ENCODE measurements at places on chromosomes 7 and 10.

- DNase-seq, result no peak
Measured at GRCh38 chr7:121882731-121883130, 9.8 kb downstream of the PTPRZ1 start.

- no peak for DNase-seq
Measured at GRCh38 chr7:82388138-82388537, 55.4 kb downstream of the CACNA2D1 start.

DNA sequence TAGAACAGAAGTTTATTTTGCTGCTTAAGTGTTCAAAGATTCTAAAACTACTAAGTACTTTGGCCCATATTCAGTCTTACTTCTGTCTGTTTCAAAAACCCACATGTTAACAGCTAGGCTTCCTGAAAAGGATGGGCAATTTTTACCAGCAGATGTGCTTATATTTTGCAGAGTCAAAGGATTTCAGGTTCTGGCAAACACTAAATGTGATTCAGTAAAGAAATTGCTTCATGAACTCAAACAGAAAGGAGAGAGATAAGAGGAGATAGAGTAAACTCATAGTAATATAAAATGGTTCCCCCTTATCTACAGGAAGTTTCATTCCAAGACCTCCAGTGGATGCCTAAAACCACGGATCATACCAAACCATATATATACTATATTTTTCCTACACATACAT lies 248.5 kb downstream of the AGMO start:
- no peak for DNase-seq

- no peak for DNase-seq
Measured at GRCh38 chr7:126569402-126569801, 683.3 kb downstream of the GRM8 start.

- DNase-seq, result no peak
Measured at GRCh38 chr7:82229164-82229563, 214.4 kb downstream of the CACNA2D1 start.

- DNase-seq, result no peak
Measured at GRCh38 chr10:30798646-30799185, 169.2 kb upstream of the LYZL2 start.

GRCh38 chr10:97583476-97583875 lies 713 bp upstream of the HOGA1 start:
- no peak for DNase-seq

DNA sequence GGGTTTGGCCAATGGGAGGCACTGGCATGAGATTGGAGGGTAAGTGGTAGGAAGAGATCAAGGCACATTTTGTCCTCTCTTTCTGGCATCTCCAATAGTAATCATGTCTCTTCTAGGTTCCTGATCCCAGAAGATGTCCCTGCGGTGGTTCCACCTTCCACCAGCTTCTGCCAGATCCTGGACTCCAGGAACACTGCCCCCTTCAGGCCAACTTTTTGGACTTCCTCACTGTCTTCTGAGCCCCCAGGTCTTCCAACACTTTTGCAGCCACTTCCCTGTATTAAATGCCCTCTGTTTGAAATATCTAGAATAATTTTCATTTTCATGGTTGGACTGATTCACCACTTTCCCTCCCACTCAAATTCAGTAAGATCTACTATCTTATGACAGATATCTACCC lies 60.9 kb downstream of the BAMBI start:
- no peak for DNase-seq

DNA sequence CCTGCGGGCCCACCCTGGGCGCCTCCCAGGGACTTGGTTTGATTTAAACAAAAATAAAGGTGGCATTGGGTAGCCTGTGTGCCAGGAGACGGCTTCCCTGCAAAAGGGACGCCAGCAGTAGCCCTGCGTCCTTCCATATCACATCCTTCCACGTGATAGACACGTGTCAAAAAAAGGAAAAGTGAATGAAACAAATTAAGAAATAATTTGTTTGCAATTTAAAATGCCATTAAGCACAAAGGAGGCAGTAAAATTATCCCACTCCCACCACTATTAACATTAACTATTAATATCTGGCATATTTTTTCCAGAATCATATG lies 7.6 kb downstream of the TACR2 start:
- no peak for DNase-seq

DNA sequence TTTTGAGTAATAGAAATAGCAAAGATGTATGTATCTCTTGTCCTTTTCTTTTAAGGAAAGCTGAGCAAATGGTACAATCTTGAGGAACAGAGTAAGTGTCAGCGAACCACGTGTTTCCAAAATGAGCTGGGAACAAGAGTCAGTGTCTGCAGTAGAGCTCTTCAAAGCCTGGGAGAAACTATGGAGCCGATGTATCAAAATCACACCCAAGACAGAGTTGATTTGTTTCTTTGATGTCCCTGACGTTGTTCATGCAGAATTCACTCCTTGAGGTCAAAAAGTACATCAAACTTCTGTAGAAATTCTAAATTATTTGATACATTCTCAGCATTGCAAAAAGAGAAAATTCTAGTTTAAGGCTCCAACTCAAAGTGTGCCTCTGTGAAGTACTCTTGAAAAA lies 216.5 kb downstream of the SKIDA1 start:
- DNase-seq, result no peak

- no peak for DNase-seq
Measured at GRCh38 chr7:128404143-128404681, 5.6 kb downstream of the IMPDH1 start.

DNA sequence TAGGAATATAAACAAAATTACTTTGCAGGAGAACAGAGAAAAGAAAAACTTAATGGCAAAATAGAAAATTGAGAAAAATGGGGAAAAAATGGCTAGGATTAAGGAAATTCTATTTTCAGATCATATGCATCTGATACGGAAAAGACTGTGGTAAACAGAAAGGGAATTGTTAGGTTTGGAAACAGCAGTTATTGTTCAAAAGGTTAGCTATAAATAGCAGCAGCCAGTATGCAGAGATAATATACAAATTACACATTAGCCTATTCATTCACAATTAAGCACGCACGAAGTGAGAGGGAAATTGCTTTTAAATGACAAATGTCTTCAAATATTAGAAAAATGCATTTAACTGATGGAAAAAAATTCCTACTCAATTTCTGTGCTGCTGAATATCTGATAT lies 224.1 kb upstream of the FAM3C start:
- no peak for DNase-seq

DNA sequence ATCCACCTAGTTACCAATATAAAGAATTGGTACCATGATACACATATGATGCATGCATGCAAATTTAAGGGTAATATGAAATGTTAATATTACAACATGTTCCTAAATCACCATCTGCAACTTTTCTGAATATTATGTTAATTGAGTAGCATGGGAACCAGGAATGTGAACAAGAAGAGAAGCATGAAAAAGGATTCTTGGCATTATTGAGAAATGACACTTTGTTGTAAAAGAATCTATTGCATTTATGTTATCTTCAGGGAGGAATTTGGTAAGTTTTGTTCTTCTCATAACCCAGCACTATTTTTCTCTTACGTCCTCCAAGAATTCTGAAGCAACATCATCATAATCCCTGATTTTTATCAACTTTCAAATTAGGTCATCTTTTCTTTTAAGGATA lies 159.9 kb upstream of the SLC25A13 start:
- no peak for DNase-seq

GRCh38 chr10:132461683-132462231 lies 64.8 kb downstream of the PWWP2B start:
- no peak for DNase-seq

DNA sequence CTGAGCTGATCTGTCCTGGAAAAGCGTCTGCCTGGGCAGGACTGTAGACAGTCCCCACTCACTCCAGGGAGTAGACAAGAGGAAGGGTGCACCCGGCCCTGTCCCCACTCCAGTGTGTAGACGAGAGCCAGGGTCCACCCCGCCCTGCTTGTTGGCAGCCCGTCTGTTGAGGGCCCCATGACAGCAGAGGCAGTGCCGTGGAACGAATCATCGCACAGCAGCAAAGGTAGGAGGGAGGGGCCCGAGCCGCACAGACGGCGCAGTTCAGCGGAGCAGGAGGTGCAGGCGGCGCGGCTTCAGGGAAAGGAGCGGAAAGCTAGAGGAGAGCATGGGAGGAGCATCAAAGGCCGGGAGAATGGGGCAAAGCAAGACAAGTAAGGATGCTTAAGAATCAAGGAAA lies 93.0 kb downstream of the DYNC2I1 start:
- DNase-seq, result no peak

DNA sequence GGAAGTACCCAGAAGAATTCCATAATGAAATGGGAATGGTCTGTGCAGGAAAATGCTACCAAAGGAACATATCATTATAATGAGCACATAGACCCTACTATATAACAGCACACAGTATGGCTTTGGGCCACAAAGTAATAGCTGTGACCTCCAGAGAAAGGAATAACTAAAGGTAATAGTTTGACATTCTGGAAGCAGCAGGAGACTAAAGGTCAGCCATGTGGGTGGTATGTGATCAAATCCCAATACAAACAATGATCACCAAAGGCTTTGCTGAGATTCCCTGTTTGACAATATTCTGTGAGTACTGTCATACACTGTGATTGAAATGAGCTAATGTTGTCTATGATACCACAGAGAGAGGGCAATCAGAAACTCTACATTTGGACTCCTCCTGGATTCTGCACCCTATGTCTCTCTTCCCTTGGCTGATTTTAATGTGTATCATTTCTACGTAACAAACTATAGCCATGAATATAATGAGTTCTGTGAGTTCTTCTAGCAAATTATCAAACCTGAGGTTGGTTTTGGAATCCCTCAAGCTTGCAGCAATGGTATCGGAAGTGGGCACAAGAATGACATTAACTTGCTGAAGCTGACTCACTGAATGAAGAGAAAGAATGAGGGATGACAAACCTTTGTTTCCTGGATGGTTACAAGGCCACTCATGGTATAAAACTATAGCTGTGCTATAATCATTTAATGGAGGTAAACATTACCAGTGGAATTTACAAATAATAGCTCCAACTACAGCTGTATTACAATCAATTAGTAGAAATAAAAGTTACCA lies 99.6 kb downstream of the JMJD1C start:
- DNase-seq, result no peak

GRCh38 chr10:121452581-121452980 lies 145.7 kb downstream of the FGFR2 start:
- DNase-seq, result no peak

- DNase-seq, result no peak
Measured at GRCh38 chr7:138911007-138911406, 70.2 kb downstream of the KIAA1549 start.

- DNase-seq, result no peak
Measured at GRCh38 chr7:111358915-111359314, 203.4 kb downstream of the IMMP2L start.

DNA sequence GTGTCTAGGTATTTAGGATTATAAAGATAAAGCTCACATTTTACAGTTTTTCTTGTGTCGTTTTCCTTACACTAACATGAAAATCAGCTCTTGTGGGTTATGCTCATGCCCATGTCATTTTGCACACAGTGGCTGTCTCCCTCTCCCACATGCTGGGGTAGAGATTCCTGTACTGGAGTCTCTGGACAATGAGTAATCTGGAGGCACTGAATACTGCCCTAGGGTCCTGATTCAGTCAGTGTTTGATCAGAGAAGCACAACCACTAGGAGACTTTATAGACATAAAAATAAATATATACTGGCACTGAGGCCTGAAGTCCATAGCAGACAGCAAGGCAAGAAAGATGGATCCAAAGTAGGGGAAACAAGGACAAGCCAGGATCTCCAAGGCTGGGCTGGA lies 1008.8 kb downstream of the KCNMA1 start:
- DNase-seq, result no peak

- DNase-seq, result no peak
Measured at GRCh38 chr10:71396084-71396710, 523 bp upstream of the CDH23 start.

DNA sequence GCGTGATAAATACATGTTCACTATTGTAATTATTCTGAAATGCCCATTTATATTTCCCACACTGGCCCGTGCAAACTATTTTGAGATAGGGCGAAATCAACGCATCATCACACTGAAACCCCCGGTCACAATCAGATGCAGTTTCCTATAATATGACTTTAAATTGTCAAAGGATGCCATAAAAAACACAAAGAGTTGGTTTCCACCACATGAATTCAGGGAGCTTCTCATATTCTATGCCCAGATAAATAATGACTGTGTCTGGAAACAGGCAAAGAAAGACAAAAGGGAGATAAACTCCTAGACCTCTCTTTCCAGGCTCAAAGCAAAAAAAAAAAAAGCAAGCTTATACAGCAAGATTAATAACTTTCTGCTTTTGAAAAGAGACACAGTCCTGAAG lies 375.8 kb upstream of the AKR1E2 start:
- no peak for DNase-seq

DNA sequence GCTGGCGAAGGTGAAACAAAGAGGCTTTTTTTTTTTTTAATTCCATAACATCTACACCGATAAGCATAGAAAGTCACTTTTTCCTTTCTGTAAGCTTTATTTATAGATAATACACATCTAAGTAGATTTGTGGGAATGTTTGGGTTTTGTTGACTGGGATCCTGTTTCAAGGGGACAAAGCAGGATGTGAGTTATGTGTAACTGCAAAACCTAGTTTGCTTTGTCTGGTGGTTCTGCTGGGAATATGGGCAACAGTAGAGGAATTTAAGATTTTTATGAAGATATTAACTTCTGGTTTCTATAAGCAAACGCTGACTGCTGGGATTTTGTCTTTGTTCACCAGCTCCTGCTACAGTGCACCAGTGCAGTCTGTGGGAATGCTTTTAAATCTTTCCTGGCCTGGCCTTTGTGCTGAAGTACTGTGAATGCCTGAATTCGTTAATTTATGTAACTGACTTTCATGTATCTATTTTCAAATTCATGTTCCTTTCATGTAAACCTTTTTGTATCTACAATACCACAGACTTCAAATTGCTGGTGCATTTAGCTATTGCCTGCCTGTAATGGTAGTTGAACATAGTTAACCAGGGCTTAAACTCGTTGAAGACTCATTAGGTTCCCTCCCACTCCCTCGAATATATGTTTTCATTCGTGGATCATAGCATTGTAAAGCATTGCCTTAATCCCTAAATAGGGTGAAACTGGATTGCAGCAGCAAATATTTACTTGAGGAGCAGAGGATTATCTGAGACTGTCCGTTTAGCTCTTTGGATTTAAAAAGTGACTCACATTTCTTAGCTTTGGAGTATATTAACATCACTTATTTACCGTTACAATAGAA lies 1.5 kb downstream of the KLHL7 start:
- no peak for DNase-seq

DNA sequence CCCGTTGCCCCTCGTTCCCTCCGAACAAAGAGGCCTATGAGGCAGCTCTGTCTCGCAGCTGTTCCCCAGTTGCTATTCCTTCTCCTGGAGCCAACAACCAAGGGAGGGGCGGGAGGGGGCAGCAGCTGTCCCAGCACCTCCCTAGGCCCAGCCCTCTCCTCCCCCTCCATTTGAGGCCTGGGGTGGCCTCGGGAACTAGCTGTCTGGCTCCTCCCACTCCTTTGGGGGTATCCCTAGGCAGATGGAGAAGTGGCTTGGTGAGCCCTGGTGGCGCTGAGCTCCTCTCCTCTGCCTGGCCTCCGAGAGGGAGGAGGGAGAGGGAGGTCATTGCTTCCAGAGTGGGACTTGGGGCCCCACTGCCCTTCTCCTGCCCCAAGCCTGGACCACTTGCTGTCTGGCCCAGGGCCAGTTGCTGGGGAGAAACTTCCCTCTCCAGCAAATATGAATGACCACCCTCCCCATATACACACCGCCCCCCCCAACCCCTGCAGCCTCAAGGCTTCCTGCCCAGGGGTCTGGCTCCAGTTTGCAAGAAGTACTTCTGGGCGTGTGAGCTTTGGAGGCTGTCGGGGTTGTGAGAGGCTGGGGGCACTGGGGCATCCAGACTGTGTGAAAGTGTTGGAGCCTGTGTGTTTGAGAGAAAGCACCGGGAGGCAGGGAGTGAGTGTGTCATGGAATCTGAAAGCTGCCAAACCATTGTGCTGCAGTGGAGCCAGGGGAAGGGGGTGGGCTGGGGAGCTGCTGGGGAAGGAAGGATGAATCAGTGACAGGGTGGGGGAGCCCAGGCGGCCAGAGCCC lies 3.1 kb downstream of the FLNC start:
- DNase-seq, result no peak
